Stimulated activated CD8-positive, alpha-beta memory T cell treated with anti-CD3 and anti-CD28 coated beads, Interleukin-2, amount 100 ng/mL, for 1 hour (primary cell): ENCODE measurements at places on chromosomes 11 and 22.

DNA sequence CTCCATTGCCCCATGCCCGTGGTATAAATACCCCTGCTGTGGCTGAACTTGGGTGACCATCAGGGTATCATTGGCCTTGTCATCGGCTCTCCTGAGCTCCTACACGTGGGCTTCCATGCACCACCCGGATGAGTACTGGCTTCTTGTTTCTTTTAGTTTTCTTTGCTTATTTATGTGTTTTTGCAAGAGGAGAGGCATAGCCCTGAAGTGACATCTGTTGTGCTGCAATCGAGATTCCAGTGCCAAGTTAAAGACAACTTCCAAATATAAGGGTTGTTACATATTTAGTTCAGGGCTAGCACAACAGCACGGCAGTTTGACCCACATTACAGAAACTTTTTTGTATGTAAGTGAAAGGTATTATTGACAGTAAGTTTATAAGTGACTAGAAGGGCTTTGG lies 1087.1 kb downstream of the TBC1D22A start:
- DNase-seq, result no peak

- DNase-seq, result no peak
Observed at GRCh38 chr11:128232588-128232987, 354.8 kb downstream of the ETS1 start.

GRCh38 chr22:40648386-40648785 lies 11.9 kb upstream of the MRTFA start:
- DNase-seq, result no peak

- no peak for DNase-seq
Observed at GRCh38 chr11:71305451-71306125, 53.2 kb upstream of the SHANK2 start.

- no peak for DNase-seq
Observed at GRCh38 chr11:128512474-128512996, 74.8 kb downstream of the ETS1 start.

DNA sequence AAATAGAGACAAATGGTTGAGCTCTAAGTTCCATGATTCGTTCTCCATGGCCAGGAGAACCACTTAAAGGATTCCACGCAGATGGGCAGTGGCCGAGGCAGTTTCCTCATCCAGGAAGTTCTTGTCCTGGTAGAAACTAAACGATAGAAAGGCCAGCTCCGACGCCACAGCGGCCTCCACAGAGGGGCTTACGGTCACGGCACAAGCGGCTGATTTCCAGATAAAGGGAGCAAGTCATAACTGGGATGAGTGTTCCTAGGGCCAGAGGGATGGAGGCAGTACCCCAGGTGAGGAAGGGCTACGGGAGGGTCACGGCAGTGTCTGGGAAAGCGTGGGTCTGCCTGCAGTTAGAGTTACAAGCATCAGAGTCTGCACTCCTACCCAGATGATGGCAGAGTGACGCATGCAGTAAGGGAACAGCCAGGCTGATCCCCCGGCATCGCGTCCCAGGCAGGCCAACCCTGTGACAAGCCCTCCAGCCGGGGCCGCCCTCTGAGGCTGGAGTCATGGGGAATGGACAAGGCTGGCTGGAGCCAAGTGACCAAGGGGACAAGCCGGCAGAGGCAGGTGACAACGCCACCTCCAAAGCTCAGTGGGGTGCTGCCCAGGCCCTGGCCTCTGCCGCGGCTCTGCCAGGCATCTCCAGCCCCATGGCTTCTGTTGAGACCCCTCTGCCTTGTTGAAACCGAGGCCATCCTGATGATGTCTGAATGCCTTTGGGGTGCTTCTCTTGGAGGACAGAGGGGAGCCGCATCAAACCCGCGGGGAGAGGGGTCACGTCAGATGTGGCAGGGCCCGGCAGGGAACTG lies 475.1 kb downstream of the BRD1 start:
- no peak for DNase-seq

DNA sequence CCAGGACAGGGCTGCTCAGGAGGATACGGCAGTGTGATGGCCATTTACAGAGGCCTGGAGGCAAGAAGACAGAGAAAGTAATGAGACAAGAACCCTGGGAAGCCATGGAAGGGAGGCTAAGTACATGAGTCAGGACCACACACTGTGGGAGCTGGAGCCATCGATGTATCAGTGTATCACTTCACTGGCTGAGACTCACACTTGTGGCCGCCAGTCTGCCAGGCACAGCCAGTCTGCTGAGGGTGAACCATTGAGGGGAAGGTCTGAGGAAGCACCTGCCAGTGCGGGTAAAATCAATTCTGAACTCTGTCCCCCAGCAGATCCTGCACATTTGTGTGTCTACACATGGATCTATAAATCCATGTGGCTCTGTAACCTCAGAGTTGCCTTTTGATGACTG lies 195.6 kb downstream of the GRIK4 start:
- DNase-seq, result no peak

DNA sequence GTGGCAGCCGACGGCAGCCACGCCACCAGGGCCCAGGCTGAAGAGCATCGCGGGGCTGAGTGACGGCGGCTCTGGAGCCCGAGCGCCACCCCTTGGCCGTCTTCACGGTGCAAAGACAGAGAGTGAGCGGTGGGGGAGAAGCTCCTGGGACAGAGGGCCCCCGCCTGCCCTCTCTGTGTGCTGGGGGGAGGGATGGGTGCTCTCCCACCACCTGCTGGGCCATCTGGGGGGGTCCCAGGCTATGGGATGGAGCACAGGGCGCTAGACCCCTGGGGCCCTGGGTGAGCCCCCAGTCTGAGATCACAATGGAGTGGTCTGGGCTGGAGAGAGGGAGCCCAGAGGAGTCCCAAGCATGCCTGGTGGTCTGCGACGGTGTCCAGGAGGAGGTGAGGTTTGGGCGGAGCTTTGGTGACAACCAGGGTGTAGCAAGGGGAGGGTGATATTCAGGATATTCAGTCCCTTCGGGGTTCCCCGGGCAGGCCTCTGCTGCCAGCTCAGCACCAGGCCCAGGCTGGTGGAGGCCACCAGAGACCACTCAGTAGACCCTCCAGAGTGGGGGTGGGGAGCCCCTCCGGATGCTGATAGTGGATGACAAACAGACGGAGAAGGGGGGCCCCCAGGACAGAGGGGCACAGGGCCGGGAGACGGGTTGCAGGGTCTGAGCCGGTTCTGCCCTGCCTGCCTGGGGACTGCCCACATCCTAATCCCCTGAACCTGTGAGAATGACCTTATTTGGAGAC lies 78.1 kb upstream of the PRR5 start:
- DNase-seq, result no peak

DNA sequence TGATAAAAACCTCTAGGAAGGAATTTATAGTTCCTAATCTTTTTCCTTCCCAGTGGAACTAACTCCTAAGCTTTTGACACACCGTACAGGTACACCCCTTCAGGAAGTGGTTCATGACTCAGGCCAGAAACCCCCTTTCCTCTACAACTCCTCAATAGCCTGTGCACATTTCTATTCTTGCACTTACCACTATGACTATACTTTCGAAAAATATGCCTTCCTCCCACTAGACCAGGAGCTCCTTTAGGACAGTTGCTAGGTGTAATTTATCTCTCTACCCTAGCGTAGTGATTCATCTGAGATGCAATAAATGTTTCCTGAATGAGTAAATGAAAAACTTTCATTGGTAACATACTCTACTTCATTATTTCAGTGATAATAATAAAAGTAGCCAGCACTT lies 14.5 kb downstream of the MAP6 start:
- DNase-seq, result no peak

- DNase-seq, result no peak
Observed at GRCh38 chr11:95500466-95500865, 269.5 kb upstream of the SESN3 start.

GRCh38 chr11:86497310-86497709 lies 122.6 kb downstream of the CCDC81 start:
- no peak for DNase-seq

DNA sequence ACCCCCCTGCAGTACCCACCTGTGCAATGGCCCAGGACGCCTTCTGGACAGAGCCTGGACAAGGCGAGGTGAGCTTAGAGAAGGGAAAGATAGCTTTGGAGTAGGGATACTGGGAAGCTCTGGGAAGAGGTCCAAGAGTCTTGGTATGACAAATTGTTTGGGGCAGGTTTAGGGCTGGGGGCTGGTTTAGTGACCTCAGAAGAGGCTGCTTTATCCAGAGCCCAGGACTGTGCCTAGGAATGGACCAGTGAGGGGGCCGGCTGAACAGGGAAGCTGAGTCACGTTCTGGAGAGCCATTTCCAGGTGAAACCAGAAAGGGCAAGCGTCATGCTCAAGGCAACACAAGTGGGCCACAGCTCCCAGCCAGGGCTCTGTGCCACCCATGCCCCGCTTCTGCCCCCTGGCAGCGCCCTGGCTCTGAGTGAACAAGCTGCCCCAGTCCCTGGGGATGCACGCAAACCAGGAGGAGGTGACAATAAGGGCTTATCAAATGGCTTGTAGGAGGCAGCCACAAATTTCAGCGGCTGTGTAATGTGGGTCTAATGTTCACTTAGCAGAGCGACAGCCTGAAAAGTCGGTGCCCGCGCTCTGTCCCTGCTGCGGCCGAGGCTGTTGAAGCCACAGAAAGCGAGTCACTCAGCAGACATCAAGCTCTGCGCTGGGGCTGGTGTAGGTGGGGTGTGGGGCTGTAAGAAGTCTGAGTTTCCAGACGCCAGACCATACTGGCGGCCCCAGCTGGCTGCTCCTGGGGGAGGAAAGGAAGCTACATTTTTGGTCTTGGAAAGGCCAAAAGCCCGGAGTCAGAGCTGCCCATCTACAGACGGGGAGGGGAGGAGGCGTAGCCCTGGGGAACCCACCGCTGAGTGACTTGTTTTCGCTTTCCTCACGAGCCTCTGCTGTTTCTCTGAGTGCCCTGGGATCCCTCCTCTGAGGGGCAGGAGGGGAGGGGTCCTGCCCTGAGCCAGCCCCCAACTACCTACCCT lies 18.3 kb upstream of the SYT7 start:
- no peak for DNase-seq

DNA sequence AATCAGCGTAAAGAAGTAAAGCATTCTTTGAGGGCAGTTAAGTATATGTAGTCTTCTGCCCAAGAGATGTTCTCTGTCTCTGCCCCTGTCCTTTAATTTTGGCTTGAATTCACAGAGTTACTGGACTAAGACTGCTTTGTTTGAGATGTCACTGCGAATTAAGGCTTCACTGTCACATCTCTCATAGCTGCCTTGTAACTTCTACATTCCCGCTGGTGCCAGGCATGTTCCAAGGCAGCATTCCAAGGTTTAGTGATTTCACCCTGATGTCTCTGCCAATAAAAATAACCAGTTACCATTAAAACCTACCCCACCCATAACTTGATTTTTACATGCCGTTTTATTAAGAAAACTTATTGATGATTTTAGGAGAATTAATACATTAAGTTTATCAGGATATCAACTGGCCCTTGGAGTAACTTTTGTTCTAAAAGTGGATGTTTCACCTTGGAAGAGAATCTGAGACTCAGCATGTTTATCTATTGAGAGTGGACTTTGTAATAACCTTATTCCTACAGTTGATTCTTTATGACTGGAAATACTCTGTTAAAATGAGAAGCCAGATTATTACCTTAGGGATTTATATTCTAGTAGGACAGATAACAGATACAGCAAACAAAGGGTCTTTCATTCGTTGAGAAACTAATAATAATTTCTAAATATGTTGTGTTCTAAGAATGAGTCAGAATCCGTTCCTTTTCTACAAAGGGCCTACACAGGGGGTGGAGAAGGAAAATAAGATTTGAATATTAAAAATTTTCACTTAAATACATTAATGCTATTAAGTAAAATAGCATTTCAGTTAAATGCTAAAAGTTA lies 110.2 kb downstream of the UVRAG start:
- no peak for DNase-seq

GRCh38 chr11:69385144-69385820 lies 91.3 kb downstream of the MYEOV start:
- DNase-seq, result no peak

GRCh38 chr22:22181341-22181850 lies 63.2 kb upstream of the VPREB1 start:
- DNase-seq, result no peak

DNA sequence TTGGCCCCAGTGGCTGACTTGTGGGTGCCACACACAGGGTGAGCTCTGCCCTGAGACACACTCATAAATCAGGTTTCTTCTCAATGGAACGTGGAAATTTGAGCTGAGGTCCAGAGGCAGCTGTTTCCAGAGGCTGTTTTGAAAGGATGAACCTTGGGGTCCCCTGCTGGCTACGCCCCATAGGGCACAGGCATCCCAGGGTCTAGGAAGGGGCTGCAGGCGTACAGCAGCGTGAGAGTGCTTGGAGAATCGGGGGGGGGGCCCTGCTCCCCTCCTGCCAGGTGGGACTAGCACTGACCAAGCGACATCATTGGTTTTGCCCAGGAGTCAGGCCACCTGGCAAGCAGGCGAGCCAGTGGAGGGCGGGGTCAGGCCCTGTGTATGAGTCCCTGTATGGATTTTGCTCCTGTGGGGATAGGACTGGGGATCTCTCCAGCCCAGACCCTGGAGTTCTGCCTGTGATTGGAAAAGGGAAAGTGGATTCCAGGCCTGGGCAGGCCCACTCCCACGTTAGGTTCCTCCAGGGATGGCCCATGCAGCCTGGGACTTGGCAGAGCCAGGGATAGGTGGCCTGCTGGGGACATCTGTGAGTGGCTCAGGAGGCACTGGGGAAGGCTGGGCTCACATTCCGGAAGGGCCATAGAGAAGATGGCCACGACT lies 61.0 kb downstream of the FBXO7 start:
- DNase-seq, result no peak

DNA sequence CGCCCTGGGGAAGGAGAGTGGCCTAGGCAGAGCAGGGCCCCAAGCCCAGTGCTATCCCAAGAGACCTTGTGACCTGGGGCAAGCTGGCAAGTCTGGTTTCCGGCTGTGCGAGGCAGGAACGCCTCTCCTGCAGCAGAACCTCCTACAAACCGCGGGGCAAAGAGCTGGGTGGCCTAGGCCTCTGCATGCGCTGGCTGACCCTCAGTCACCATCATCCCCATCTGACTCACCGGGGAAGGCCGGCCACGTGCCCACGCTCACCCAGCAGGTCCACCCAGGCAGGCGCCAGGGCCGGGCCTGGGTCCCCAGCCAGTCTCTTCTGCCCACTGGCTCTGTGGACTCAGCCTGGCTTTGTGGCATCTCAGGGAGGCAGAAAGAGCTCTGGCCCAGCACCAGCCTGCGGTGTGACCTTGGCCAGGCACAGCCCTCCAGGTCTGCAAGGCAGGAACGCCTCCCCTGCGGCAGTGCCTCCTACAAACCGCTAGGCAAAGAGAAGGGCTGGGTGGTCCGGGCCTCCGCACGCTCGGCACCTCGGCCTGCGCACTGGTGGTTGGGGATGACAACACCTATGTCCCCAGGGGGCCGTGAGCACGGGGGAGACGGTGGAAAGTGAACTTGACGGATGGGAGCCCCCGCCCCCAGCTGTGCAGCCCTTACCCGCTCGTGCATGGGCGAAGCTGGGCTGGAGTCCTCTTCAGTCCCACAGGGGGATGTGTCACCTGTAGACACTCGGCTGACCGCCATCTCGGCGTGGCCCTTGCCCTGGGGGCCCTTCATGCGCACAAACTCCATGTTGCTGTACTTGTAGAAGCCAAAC lies 38.2 kb downstream of the KIAA0930 start:
- no peak for DNase-seq
